ENCODE measurements at places on chromosomes 7 and 10.

- H3K36me3 ChIP-seq = no peaks in the 10 kb centered on the region
- no peaks in the 10 kb centered on the region for H3K4me1 ChIP-seq
- no peak overlapping the region for H3K27ac ChIP-seq
- no peak overlapping the region for H3K4me3 ChIP-seq
- DNase-seq = no peak
Observed at GRCh38 chr10:121339114-121339513, 259.1 kb downstream of the FGFR2 start.

DNA sequence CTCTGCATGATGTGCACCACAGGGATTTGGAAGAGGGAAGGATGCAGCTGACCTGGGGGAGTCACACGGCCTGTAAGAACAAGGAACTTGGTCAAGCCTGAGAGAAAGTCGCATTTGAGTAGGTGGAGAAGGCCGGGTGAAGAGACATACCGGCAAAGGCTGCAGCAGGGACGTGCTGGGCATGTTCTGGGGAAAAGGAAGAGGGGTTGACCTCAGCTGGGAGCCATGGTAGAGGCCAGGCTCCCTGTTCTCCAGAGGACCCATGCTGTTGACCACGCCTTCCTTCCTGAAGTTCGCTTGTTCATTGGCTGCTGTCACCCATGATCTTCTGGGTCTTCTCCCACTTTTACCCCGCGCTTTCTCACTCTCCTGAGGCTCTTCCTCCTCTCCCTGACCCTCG is 84.5 kb downstream of the HTR5A start:
- H3K27me3 ChIP-seq = no peaks in the 10 kb centered on the region
- H3K36me3 ChIP-seq = no peaks in the 10 kb centered on the region
- no peaks in the 10 kb centered on the region for H3K4me1 ChIP-seq
- DNase-seq = no peak
- no peak overlapping the region for H3K27ac ChIP-seq
- H3K4me3 ChIP-seq = no peak overlapping the region

GRCh38 chr7:12291870-12292269 is 80.8 kb downstream of the TMEM106B start:
- no peaks in the 10 kb centered on the region for H3K36me3 ChIP-seq
- no peaks in the 10 kb centered on the region for H3K4me1 ChIP-seq
- H3K4me3 ChIP-seq = no peak overlapping the region
- no peak for DNase-seq
- no peaks in the 10 kb centered on the region for H3K27me3 ChIP-seq
- no peak overlapping the region for H3K27ac ChIP-seq

DNA sequence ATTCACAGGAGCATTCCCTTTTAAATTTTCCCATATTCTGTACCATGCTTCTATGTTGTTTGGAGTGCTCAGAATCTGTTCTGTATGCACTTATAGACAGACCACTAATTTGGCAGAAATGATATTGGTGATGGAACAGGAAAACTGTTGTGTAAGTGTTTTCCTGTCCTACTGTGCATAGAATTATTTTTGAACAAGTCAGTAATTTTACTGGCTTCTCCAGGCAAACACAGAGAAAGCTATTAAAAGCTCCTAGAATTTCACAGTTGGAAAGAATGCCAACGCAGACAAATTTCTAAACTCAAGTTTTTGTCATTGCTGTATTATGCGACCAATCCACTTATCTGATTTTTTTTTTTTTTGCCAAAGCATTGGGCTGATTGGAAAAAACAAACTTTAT is 55.7 kb downstream of the ANKMY2 start:
- no peak overlapping the region for H3K4me3 ChIP-seq
- peaks cover 4% of the 10 kb centered on the region for H3K4me1 ChIP-seq
- DNase-seq = no peak
- H3K27me3 ChIP-seq = no peaks in the 10 kb centered on the region

- peaks cover 31% of the 10 kb centered on the region for H3K4me1 ChIP-seq
- DNase-seq = peak; percentile 34
- H3K36me3 ChIP-seq = no peaks in the 10 kb centered on the region
- H3K27ac ChIP-seq = peak overlapping the region; percentile 95
- H3K4me3 ChIP-seq = peak overlapping the region; percentile 93
Observed at GRCh38 chr7:131111081-131111576, 216.5 kb upstream of the MKLN1 start.

DNA sequence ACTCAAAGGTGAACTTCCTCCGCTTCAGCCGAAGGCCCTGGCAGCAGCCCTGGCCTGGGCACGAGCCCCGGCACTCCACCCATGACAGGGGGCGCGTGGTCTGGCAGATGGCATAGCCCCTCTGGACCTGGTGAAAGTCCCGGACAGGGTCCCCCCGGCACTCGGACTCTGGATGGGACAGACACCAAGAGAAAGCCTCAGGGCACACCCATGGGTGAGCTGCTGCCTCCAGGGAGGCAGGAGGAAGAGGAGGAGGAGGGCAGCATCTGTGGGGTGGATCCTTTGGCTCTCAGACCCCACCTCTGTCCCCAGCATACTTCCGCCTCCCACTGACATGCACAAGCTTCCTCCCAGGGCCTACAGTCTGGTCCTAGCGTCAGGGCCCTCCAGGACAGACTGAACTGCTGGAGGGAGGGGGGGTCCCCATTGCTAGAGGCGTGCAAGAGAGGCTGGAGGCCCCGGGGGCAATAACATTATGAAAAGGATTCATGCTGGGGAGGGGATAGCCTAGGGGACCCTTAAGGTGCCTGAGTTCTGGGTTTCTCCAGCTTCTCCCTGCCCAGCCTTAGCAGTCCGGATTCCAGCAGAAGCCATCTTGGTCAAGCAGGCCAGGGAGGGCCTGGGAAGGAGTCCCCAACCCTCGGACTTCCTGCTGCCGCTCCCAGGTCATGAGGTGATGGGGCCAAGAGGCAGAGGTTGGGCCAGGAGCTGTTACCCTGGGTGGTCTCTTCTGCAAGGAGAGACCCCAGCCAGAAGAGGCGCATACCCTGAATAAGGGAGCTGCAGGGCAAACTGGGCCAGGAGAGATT is 169.3 kb downstream of the LCOR start:
- no peaks in the 10 kb centered on the region for H3K36me3 ChIP-seq
- H3K4me1 ChIP-seq = no peaks in the 10 kb centered on the region
- H3K27me3 ChIP-seq = no peaks in the 10 kb centered on the region
- no peak for DNase-seq

DNA sequence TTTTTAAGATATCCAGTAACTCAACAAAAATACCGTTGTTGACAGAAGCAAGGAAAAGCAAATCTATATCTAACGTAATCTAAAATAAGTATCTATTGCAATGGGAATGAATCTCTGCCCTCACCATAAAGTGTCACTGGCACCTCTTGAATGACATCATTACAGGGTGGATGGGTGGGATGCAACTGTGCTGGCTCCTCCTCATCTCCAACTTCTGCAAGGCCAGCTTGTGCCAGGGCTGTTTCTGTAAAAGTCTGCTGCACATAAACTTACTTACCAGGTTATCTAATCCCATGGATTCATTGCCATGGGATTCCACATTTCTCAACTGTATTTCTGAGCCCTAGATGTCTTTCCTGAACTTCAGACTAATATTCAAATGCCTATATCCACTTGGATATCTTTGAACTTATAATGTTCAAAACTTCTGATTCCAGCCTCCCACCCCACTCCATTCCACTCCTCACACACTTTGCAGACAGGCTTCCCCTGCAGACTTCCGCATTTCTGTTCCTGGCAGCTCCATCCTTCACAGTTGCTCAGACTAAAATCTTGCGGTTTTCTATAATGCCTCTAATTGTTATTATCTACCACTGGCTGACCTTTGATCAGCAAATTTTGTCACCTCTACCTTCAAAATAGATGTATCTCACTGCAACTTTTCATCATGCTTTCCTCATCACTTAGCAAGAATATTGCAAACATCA is 10.7 kb downstream of the FGL2 start:
- no peak overlapping the region for H3K27ac ChIP-seq
- no peak for DNase-seq
- no peaks in the 10 kb centered on the region for H3K27me3 ChIP-seq
- H3K36me3 ChIP-seq = no peaks in the 10 kb centered on the region
- H3K4me1 ChIP-seq = peaks cover 5% of the 10 kb centered on the region

DNA sequence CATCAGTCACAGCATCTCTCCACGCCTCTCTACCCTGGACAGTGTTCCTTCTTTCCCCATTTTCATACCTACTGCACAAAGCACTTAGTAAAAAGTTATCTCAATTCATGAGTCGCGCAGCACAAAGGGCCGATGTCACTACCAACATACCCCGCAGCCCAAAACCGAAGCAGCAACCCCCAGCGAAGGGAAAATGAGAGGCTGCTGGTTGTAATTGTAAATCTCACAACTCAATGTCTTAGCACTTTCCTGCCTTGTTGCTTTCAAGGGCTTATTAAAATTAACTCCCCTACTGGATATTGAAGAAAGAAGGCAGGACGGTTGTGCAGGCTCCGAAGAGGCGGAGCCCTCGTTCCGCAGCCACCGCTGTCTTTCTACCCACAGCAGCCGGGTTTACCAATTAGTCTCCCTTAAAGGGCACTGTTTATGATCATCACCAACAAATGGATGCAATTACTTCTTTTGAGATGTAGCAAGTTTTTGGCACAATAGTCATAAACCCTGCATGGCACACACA is 6.5 kb downstream of the DIP2C start:
- H3K27ac ChIP-seq = peak overlapping the region; percentile 90
- DNase-seq = peak; percentile 79
- H3K27me3 ChIP-seq = no peaks in the 10 kb centered on the region
- peak overlapping the region; percentile 69 for H3K4me3 ChIP-seq
- H3K36me3 ChIP-seq = no peaks in the 10 kb centered on the region

GRCh38 chr10:35480142-35480541 is 125.0 kb upstream of the GJD4 start:
- H3K27ac ChIP-seq = no peak overlapping the region
- H3K4me3 ChIP-seq = no peak overlapping the region
- no peaks in the 10 kb centered on the region for H3K4me1 ChIP-seq
- H3K27me3 ChIP-seq = no peaks in the 10 kb centered on the region

DNA sequence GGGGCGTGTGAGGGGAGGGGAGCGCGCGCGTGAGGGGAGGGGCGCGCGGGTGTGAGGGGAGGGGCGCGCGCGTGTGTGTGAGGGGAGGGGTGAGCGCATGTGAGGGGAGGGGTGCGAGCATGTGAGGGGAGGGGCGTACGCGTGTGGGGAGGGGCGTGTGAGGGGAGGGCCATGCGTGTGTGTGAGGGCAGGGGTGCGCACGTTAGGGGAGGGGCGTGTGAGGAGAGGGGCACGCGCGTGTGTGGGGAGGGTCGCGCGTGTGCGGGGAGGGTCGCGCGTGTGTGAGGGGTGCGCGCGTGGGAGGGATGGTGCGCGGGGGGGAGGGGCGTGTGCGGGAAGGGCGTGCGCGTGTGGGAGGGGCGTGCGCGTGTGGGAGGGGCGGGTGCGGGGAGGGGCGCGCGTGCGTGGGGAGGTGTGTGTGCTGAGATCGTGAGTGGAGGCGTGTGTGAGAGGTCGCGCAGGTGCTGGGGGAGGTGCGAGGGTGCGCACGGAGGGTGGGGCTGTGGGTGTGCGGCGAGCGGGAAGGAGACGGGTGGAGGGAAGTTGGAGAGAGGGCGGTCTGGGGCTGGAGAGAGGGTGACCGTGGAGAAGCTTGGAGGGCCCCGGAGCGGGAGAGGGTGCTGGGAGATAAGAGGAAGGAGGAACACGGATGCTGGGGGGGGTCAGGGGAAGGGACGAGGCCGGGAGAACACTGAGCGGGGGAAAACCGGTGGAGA is 19.7 kb downstream of the MXI1 start:
- peak overlapping the region; percentile 93 for H3K27ac ChIP-seq
- no peaks in the 10 kb centered on the region for H3K4me1 ChIP-seq
- no peaks in the 10 kb centered on the region for H3K36me3 ChIP-seq
- H3K27me3 ChIP-seq = no peaks in the 10 kb centered on the region
- no peak for DNase-seq
- peak overlapping the region; percentile 64 for H3K4me3 ChIP-seq

DNA sequence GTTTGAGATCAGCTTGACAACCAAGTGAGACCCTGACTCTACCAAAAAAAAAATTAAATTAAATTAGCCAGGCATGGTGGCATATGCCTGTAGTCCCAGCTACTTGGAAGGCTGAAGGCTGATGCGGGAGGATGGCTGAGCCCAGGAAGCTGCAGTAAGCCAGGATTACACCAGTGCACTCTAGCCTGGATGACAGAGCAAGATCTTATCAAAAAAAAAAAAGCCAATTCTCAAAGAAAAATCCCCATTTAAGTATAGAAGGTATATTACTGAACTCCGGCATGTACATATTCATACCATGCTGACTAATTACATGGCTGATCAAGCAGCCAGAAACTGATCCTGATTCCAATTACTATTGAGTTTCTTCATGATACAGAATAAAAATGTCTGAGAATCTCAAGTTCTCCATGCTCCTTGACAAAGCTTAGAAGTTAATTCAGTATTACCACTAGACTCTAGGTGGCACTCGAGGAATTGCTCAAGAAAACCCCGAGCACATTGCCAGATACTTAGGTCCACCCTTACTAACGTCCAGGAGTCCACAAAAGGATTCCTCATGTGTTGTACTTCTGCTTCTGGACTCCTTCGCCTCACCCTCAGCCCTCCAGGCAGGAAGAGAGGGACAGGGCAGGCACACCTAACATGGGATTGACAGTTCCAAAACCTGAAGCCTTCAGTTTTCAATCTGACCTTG is 148.9 kb downstream of the PARD3 start:
- H3K4me1 ChIP-seq = peaks cover 2% of the 10 kb centered on the region
- H3K4me3 ChIP-seq = no peak overlapping the region
- peak overlapping the region; percentile 62 for H3K27ac ChIP-seq
- H3K27me3 ChIP-seq = no peaks in the 10 kb centered on the region

DNA sequence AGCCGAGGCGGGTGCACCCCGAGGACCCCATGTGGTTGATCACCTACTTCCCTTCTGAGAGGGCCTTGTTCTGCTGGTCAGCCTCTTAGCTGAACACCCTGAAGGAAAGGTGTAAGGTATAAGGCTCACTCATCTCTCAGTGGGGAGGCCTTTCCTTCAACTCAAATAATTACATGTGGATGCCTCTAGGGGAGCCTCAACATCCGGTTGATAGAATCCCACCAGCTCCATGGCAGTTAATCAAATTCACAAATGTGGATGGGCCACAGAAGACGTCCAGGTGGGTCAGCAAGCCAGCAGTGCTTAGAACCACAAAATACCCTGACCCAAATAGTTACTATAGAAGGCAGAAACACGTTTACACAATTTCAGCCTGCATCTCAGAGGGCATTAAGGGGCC is 37.7 kb upstream of the ZNF32 start:
- no peak overlapping the region for H3K4me3 ChIP-seq
- no peaks in the 10 kb centered on the region for H3K36me3 ChIP-seq
- H3K4me1 ChIP-seq = peaks cover 10% of the 10 kb centered on the region
- DNase-seq = no peak
- H3K27me3 ChIP-seq = no peaks in the 10 kb centered on the region
- H3K27ac ChIP-seq = no peak overlapping the region

DNA sequence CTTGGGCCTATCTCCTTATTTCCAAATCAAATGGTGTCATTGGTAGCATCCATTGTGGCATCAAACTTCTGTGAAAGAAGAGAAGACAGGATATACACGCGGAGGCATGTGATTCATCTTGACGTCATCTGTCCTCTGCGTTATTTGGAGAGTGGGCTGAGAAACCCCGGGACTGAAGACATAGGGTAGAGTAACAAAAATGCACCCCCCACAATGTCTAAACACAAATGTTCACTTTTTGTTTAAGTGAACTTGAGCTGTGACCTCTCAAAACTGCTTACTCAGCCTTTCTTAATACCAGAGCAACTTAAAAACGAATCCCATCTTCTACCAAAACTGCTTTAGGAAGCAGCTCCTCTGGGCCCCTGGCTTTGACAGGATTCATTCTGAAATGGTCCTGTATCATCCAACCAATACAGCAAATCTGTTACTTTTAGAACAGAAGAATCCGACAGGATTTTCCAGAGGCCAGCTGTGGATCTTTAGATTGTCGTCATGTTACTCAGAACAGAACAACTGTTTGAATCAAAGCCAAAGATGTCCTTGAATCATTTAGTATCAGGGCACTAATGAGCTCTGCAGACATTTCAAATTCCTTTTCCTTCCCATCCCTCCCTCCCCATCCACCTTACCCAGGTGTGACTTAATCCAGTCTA is 438.1 kb downstream of the SUGCT start:
- peak overlapping the region; percentile 81 for H3K27ac ChIP-seq
- no peak for DNase-seq
- H3K36me3 ChIP-seq = peaks cover 9% of the 10 kb centered on the region
- H3K4me1 ChIP-seq = peaks cover 17% of the 10 kb centered on the region
